NCI-H82 (cell line): ENCODE measurements at places on chromosomes 1 and 21.

DNA sequence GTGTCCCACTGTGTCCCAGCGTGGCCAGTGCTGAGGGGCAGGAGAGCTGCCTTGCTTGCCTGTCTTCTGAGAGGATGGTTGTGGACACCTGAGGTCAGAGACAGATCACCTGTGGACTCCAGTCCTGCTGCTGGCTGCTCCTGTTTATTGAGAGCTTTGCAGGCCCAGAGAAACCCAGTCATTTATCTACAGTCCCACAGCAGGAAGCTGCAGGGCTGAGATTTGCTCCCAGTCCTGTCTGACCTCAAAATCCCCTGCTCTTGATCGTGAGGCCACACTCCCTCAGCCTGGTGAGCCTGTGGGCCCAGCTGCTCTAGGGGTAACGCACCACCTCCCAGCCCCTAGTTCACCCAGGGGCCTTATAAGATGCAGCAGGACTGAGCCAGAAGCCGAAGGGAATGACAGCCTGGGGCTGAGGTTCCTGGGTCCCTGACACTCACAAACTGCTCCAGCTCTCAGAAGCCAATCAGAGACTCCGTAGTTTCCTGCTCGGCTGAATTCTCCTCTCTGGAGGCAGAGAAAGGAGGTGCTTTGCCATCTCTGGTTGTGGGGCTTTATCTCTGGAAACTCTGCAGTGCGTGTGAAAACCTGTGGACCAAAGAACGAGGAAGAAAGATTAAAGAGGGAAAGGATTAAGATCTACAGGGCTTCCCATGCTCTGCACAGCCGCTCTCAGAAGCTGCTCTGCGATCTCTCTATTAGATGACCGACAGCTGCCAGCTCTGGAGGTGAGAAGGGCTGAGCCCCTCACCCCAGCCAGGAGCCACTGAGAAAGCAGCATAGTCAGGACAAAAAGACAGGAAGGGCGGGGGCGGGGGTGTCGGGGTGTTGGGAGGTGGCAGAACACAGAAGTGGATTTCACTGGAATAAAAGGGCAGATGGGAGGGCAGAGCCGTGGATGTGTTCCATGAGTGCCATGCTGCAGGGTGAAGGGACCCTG is 39.1 kb downstream of the UBIAD1 start:
- DNase-seq: peak; percentile 98

DNA sequence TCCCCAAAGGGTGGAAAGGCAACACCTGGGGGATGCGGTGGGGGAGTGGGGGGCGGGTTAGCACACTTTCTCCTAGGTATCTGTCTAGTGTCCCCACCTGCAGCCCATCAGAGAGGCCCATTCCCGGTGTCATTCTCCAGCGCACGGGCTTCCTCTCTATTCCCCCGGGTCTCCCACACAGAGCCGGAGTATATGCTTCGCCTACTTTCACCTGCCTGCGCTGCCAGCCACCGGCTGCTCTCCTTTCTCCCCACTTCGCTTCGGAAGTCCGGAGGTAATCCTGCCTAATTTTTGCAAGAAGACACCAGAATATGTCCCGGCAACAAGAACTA is 852 bp downstream of the RGS7 start:
- peak; percentile 64 for DNase-seq

DNA sequence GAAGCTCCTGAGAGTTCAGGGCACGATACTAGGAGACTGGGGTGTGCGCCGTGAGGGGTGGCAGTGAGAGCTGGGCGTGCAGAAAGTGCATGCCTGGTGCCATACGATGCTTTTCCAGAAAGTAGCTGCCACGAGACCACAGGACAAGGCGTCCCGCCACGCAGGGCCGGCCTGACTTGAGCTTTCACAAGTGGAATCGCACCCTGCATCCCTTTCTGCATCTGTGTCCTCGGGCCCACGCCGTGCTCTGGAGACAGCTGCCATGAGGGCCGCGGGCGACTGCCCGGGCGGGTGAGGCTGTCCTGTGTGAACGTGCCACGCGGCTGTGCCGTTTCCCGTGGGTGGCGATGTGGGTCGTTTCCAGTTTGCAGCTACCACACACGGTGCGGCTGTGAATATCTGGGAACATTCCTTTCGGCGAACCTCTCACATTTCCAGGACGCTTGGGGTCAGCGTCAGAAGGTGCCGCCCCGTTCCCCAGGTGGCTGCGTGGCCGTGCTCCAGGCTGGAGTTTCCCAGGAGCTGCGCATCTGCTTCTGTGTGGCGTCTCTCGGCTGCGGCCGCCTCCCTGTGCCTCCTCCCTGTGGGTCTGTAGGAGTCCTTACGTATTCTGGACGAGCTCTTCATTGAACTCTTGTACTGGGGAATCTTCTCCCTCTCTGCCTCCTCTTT is 1.0 kb upstream of the PERM1 start:
- DNase-seq: no peak

DNA sequence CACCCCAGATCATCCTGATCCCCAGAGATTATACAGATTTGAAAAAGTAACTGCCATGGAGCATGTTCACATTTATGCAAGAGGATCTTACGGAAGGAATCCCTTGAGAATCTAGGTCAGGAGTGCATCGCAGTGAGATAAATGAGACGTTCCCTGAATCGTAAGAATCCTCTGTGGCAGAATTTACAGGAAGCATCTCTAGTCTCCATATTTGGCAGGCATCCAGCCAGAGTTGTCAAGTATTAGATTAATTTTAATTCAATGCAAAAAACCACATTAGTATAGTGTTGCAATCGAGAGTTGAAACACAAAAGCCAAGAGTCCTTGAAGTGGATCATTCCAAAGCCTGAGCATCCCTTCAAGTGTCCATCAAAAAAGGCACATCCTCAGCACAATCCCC is 100.8 kb downstream of the RRAGC start:
- DNase-seq: no peak

DNA sequence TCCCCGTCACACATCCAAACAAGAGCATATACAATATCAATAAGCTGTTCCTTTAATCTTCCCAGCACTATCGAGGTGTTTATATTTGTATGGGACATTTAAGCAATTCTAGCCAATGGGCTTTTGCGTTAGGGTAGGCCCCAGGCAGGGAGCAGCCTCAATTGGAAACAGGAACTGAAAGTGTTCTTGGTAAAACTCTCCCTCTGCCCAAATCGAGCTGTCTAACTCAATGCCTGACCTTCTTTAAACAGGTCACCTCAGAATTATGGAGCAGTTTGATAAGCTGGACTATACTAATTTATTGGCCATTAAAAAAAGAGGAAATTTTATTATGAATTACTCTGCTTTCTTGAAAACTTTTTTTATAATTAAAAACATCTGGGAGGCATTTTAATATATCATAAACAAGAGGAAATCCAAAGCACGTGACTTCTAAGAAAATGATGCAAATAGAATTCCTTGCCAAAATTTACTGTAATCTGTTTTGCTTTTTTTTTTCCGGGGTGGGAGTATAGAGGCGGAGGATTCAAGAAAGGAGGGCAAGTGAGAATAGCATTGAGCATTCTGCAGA is 498.1 kb downstream of the LMO4 start:
- DNase-seq: no peak

DNA sequence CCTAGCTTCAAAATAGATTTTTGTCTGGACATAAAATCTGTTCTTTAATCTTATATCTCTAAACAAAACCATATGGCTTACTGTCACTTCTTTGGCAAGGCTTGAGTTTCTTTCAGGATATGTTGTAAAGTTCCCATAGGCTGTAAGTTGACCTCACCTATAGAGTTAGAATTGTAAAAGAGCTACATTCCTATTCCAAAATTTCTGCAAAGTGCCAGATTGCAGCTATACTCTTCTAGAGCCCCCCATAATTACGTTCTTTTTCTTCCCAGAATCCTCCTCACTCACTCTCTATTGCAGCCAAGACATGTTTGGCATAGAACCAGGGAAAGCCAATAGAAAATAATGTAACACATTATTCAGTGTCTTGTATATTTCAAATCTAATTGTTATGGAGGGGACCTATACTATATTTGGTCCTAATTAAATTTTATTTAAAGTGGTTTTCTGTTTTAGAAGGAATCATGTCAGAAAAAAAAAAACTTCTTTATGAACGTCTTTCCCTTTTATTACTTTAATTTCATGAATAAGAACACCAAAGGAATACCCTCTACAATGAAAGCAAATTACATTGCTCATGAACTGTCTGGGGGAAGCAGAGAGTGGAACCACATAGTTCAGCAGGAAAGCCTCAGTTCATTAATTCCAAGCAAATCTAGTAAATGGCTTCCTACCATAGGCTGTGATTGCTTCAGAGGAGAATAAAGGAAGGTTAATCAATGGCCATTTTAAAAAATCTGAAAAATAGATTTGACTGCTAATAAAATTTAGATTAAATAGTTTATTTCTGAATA is 22.3 kb downstream of the CTTNBP2NL start:
- DNase-seq: no peak

GRCh38 chr1:182331387-182331786 is 60.2 kb downstream of the GLUL start:
- DNase-seq: no peak

GRCh38 chr1:170265234-170265633 is 119.5 kb downstream of the NTMT2 start:
- DNase-seq: no peak

- DNase-seq: peak; percentile 67
Measured at GRCh38 chr1:245166471-245166885, 11.7 kb downstream of the KIF26B start.

DNA sequence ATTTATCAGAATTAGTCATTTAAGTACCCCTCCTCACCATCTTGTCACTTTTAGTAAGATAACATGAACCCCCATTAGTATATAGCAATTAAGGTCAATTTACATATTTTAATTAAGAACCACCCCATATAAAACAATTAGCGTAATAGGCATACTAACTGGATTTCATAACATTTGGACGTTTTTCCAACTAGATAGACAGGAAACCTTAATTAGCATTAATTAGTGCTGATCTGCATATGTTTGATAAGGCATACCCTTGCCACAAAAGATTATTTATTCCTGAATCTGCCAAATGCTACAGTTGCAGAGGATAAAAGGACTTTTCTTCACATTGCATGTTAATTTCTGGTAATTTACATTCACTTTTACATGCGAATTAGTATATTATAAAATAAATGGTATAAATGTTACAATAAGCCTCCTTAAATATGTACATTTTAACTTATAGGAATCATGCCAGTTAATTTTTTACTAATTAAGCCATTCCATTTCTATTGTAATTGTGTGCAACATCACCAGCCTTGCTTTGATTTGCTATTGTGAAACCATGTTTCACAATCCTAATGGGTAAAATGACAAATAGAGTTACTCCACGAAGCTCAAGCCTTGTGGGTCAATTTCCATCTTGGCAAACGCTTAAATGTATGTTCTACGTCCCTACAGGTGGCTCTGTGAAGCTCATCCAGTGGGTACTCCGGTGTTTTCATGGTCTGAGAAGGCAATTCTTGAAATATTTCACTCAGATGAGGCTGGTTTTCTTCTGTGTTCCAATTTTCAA is 469.6 kb downstream of the DPYD start:
- no peak for DNase-seq

DNA sequence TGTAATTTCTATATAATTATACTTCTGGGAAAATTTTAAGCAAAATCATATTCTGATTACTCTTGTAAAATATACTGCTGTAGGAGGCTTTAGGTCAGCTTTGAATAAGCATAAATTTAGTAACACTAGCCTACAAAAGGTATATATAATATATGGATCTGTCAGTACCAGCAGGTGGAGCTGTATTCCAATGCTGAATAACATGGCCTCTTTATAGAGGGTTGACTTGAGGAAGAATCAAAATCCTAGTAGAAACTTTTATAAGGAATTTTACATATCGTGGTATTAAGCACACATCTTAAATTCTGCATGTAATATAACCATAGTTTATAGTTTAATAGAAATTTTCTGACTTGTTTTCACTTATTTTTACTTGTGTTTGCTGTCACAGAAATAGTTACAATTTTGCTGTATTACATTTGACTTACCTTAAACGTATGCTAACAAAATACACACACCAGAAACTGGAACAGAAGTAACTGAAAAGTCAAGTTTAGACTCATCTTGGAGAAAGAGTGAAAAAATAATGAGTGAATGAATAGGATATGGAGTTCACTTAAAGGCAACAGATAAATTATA is 79.3 kb downstream of the HMCN1 start:
- peak; percentile 84 for DNase-seq

DNA sequence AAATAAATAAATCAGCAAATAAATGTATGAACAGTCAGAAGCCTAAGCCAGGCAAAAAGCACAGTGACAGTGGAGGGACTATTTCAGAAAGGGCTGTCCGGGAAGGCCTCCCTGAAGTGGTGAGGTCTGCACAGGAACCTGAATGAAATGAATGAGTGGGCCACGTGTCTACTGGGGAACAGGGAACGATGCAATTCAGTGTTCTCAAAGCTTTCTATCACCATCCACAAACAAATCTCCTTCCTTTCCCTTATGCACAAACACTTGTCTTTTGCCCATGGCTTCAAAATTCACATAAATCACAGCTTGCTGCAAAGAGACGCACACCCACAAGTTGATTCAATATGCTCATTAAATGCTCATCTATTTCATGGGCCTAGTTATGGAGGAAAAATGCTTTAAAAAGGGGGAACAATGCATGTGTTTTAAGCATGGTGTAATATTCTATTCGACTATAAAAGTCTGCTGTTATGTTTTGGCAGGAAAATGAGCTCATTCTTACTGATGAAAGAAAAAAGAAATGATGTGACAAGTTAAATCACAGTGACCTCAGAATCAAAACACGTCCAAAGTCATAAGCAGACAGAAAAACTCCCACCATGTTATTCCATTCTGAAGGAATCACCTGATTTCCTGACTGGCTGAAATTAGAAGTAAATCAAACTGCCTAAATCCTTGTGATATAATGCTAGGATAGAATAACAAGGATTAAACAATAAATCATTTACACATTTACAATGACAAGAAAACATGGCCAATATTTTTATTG is 21.6 kb downstream of the URB1 start:
- no peak for DNase-seq

DNA sequence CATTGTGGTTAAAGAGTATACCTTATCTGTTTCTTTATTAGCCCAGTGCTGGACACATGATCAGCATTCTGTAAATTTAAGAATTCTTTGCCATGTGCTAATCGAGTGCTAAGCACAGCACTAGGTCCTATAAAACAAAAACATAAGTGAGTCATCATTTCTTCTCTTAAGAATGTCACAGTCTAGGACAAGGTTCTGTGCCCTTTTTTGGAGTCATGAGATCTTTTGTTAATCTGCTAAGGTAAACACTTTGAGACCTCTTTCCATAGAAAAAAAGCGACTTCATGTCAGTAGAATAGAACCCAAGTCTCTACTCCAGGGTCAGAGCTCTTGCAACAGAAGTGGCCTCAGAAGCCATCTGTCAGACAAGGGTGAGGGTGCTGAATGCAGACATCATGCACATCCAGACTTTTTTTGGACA is 70.0 kb upstream of the NFIA start:
- DNase-seq: peak; percentile 18

GRCh38 chr1:19731311-19731821 is 66.7 kb downstream of the HTR6 start:
- DNase-seq: peak; percentile 52

DNA sequence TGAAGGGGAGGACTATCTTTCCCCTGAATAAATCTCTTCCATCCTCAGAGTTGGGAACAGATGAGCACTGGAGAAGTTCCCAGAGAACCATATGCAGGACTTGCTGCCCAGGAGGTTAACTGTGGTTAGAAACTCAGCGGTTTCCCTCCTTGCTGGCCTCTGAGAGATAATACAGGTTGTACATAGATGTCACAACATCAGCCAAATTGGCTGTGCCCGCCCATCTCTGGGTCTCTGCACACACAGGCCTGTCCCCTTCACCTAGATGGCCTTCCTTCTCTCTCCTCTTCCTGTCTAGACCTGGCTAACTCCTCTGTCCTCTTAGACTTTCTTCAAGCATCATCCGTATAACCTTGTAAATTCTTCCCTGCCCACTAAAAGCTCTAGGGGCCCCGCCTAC is 5.7 kb downstream of the RGS5 start:
- no peak for DNase-seq
